ENCODE measurements at places on chromosomes 1 and 21.

DNA sequence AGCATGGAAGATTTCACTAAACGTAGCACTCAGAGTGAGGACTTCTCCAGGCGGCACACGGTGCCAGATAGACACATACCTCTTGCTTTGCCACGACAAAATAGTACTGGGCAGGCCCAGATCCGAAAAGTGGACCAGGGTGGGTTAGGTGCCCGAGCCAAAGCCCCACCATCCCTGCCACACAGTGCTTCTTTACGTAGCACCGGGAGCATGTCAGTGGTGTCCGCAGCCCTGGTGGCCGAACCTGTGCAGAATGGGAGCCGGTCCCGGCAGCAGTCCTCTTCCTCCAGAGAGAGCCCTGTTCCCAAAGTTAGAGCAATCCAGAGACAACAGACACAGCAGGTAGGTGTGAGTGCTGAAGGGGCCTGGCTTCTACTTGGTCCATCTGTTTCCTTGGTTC lies 38.6 kb downstream of the CLEC20A start:
- no peak for DNase-seq

DNA sequence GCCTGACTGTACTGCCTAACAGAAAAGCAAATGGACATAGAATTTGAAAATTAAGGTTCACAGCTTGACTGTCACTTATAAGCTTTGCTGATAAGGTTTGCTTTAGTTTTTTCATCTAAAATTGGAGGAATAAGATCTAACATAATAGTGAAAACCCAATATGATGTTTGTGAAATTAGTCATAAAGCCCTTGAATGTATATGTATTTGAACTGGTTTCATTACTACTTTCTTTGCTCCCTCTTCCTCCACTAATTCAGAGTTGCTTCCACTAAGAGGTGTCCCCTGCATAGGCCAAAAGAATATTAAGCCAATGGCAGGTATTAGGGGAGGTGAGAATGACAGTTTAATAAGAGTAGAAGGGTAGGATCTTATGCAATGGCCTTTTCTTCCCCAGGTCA lies 10.5 kb downstream of the PRPF38A start:
- DNase-seq: no peak

DNA sequence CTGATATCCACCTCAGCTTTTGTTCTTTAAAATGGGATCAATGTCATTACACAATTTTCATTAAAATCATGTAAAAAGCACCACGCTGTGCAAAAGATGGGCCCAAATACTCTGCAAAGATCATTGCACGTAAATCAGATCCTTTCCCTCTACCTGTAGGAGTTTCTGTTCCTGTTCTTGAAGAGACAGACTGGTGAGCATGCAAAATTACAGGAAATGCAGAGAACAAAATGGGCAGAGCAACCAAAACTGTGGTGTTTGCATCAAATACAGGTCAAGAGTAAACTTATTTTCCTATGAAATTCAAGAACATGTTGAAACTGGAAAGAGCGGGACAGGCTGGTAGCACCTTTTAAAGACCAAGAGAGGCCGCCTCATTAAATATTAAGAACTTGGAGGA lies 294.9 kb upstream of the ADGRL2 start:
- DNase-seq: no peak

GRCh38 chr1:224801844-224802490 lies 127.5 kb upstream of the DNAH14 start:
- DNase-seq: no peak

- DNase-seq: peak; percentile 31
Observed at GRCh38 chr1:18404460-18404859, 76.3 kb upstream of the KLHDC7A start.

DNA sequence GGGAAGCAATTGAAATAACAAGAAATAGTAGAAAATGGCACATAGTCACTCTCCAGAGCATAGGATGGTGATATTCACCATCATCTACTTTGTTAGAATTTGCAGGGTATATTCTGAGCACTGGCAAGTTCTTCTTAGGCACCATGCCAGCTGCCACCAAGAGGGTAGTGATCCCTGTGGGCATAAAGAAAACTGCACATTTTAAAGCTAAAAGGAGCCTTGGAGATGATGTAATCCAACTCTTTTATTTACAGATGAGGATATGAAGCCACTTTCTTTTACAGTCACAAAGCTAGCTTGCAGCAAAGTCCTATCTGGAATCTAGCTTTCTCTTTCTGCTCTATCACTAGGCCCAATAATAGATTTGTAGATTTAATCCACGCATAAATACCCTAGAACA lies 69.0 kb downstream of the PTGER3 start:
- no peak for DNase-seq

DNA sequence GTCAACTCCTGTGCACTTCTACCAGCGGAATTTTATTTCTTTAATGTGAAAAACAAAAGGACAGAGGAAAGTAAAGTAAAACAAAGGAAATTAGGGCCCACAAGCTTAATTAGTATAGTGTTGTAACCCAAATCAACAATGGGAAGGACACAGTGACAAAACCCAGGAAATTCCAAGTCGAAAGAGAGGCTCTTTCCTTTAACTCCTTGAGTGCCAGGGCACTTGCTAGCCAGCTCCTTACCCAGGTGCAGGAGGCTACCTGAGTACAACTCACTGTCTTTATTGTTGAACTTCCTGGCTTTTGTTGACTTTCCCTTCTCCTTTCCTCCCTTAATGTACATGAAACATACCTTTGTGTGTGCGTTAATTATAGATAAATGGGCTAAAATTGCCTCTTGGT lies 55.0 kb downstream of the PEX14 start:
- DNase-seq: no peak

GRCh38 chr1:236875975-236876374 lies 80.9 kb downstream of the MTR start:
- no peak for DNase-seq

GRCh38 chr21:42193131-42193671 lies 25.7 kb upstream of the ABCG1 start:
- no peak for DNase-seq

DNA sequence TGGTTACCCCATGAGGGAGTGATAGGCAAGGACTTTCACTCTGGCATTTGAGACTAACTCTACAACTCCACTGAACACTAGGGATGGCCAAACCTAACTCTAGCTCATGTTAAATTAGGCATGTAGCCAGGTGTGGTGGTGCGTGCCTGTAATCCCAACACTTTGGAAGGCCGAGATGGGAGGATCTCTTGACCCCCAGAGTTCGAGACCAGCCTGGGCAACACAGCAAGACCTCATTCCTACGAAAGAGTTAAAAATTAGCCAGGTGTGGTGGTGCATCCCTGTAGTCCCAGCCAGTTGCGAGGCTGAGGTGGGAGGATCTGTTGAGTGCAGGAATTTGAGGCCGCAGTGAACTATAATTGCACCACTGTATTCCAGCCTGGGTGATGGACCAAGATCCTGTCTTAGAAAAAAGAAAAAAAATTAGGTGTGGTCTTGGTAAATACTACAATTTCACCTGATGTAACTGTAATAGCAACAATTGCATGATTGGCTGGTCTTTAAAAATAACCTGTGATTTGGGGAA lies 81.2 kb upstream of the ARHGAP29 start:
- no peak for DNase-seq

DNA sequence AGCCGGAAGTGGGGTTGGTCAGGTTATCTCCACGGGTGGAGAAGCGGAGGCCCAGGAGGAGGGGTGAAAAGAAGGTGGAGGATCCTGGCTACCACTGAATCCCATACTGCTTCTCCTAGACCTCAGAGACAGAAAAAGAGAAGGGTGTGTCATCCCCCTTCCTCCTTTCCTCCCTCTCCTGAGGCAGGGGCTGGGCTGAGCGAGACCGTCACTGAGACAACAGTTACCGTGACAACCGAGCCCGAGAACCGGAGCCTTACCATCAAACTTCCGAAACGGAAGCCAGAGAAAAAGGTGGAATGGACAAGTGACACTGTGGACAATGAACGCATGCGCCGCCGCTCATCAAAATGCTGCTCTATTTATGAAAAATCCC lies 42.1 kb upstream of the NBPF3 start:
- no peak for DNase-seq

- no peak for DNase-seq
Observed at GRCh38 chr1:30447080-30447479, 276.3 kb downstream of the MATN1 start.

- no peak for DNase-seq
Observed at GRCh38 chr1:193183019-193183627, 3.3 kb downstream of the B3GALT2 start.

DNA sequence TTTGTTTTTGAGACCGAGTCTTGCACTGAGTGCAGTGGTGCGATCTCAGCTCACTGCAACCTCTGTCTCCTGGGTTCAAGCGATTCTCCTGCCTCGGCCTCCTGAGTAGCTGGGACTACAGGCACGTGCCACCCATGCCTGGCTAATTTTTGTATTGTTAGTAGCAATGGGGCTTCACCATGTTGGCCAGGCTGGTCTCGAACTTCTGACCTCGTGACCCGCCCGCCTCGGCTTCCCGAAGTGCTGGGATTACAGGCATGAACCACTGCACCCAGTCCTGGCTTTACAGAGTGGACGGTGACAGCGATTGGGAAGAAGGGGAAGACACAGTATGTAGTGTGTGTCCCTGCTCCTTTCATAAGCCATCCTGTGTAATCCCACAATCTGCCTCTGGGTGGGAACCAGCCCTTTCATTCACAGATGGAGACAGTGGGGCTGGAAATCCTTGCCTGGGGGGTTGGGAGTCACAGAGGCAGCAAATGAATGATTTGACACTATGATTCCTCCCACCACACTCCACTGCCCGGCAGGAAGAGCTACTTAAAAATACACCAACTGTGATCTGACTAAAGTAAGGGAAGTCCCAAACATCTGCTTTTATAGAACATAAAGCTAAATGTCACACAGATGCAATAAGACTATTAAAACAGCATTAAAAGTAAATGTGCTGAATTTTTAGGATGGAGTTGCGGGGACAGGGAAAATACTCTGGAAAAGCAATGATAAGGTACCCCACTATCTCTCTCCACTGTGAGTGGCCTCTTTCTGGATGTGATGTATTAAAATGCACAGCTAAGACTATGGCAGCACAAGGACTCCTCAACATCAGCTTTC lies 4.5 kb downstream of the PARP1 start:
- DNase-seq: no peak

GRCh38 chr1:8169364-8170058 lies 143.4 kb upstream of the ERRFI1 start:
- DNase-seq: peak; percentile 71

GRCh38 chr21:25953196-25953595 lies 217.4 kb downstream of the APP start:
- DNase-seq: no peak

DNA sequence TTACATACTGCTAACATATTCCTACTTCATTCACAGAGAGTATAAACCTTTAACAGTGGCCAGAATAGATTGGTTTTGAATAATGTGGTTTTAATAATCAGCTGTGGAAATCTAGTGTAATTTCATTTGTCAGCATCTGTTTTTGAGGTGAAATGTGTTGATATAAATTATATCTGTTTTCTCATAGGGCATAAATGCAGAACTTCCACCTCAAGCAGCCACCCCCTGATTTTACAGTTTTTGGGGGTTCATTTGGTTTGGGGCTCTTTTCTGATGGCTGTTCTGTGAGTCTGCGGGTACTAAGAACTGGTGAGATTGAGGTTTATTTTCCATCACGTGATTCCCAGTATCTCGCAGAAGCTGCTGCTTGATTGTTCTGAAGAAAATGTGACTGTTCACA lies 23.2 kb downstream of the EDARADD start:
- no peak for DNase-seq

- DNase-seq: no peak
Observed at GRCh38 chr1:58727364-58727763, 27.5 kb upstream of the MYSM1 start.

DNA sequence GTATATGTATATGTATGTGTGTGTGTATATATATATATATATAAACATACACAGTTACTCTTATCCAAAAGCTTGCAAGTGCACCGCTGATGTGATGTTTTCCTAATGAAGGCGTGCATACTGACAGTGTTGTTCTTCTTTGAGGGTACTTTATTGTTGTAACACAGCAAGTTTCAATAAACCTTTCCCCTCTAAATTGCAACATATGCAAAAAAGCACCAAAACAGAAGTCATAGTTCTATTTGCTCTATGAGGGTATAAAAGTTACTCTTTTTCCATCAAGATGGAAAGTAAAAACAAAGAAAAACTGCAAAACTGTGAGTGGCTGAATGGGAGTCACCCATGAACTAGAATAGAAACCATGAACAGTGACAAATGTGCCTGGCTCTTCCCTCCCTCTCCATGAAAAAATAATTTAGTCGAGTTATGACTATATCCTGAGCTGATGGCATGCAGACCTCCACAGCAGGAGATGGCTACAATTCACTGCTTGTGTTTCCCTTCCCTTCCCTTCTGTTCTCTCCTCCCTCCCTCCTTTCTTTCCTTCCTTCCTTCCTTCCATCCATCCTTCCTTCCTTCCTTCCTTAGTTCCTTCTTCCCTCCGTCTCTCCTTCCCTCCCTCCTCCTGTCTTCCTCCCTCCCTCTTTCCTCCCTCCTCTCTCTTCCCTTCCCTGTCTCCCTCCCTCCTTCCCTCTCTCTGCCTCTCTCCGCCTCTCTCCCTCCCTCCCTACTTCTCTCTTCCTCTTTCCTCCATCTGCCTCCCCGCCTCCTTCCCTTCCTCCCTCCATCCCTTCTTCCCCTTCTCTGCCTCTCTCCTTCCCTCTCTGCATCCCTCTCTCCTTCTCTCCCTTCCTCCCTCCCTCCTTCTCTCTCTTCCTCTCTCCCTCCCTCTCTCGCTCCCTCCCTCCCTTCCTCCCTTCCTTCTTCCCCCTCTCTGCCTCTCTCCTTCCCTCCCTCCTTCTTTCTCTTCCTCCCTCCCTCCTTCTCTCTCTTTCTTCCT lies 220.7 kb upstream of the POU3F1 start:
- DNase-seq: no peak

- no peak for DNase-seq
Observed at GRCh38 chr21:44932408-44933181, 7.2 kb upstream of the SLX9 start.

GRCh38 chr1:73953186-73953585 lies 244.8 kb downstream of the LRRIQ3 start:
- no peak for DNase-seq

GRCh38 chr1:36512842-36513241 lies 30.1 kb upstream of the CSF3R start:
- no peak for DNase-seq

- DNase-seq: no peak
Observed at GRCh38 chr1:234769986-234770795, 160.2 kb upstream of the IRF2BP2 start.
